ENCODE measurements at places on chromosomes 2 and 18. TPM values are rescaled to one million over a fixed set of nuclear protein-coding genes. Genes with fewer than 3 reads are reported as not detected.

The LIPG gene
- polyA plus RNA-seq: 0.85 TPM

The PROM2 gene
- 25.1 TPM for polyA plus RNA-seq

The SGPP2 gene
- polyA plus RNA-seq: 1.9 TPM

The FAM124B gene
- polyA plus RNA-seq: 4.0 TPM

The STAT4 gene
- 0.80 TPM for polyA plus RNA-seq

The RFX8 gene
- 0.30 TPM for polyA plus RNA-seq

The SLC23A3 gene
- 0.79 TPM for polyA plus RNA-seq

The HAAO gene
- 31.5 TPM for polyA plus RNA-seq

The PTRHD1 gene
- 17.1 TPM for polyA plus RNA-seq
